ENCODE measurements at places on chromosomes 13 and 19.

DNA sequence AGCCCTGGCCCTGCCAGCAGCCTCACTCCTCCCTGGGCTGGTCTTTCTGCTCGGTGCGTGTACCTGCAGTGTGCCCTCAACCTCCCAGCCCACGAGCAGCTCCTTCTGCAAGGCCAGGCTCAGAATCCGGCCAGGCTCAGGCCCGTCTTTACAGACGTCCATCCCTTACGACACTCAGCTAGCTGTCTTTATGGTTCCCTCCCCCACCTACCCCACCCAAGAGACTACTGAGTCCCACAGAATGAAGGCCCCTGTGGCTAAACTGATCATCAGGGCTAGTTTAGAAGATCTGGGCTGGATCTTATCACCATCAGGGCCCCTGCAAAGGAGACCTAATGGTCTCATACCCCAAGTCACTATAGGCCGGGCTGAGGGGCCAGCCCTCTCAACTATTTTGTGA, 10.7 kb downstream of the TMEM150B start:
- no peak for DNase-seq

GRCh38 chr13:43309311-43309710, 285.9 kb downstream of the DNAJC15 start:
- no peak for DNase-seq

- DNase-seq: no peak
Measured at GRCh38 chr13:63954683-63955082, 2539.0 kb upstream of the PCDH20 start.

DNA sequence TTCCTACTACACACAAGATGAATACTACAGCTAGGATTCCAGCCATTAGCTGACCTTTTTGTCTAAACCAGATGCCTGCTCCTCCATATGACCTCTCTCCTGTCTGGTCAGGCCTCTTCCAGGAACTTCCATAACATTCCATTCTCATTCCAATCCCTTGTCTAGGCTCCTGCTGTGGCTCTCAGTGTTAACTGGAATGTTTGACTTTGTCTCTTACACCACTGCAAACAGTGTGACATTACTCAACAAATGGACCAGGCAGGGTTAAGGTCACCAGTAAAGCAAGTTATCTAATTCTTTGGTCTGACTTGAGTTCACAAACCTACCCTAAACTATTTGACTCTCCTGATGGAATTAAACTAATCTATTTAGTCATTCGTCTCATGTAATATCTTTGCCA, 2.1 kb upstream of the GPC6 start:
- DNase-seq: no peak

DNA sequence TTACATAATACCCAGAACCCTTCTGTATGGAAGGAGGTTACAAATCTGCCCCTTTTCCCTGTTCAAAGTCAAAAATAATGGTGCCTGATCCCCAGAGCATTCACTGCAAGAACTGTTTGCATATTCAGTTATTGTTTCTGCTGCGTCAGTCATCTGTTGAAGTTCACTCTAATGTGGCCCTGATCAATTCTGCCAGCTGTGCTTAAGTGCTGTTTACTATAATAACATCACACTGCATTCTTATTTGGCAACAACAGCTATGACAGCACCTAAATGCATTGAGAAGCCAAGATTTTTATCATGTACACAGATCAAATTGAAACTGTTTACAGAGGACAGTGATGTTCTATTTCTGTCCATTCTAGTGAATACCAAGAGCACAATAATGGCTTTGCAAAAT, 115.9 kb downstream of the DACH1 start:
- no peak for DNase-seq

DNA sequence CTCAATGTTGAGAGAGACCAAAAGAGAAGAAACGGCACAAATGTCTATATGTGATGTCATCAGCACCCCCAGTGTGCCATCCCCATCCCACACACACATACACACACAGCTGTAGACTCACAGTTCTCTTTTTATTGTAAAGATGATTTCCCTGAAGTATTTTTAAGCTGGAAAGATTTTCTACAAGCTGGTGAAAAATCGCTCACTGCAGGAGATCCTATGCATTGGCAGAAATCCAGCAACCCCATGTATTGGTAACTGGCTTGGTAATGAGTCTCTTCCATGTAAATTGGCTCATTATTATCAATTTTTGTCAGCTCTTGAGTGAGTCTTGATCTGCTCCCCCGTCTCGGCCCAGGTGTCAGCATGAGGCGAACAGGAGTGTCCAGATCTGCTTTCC, 107.1 kb upstream of the UQCRFS1 start:
- DNase-seq: no peak

DNA sequence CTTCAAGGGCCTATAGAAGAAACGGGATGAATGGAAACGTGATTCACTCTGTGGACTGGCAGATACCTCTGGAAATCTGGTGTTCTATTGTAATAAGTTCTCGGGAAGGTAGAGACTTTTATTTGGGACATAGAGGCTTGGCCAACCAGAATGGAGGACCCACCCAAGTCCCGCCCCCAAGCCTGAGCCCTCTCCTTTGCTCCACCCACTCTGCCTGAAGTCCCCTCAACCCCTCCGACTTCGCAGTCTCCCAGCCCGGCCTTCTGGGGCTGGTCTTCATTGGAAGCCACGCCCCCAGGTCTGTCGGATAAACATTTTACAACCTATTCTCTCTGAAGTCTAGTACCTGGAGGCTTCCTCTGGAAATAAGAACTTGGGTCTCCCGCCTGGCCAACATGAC, 16.9 kb downstream of the FBXL12 start:
- DNase-seq: no peak

DNA sequence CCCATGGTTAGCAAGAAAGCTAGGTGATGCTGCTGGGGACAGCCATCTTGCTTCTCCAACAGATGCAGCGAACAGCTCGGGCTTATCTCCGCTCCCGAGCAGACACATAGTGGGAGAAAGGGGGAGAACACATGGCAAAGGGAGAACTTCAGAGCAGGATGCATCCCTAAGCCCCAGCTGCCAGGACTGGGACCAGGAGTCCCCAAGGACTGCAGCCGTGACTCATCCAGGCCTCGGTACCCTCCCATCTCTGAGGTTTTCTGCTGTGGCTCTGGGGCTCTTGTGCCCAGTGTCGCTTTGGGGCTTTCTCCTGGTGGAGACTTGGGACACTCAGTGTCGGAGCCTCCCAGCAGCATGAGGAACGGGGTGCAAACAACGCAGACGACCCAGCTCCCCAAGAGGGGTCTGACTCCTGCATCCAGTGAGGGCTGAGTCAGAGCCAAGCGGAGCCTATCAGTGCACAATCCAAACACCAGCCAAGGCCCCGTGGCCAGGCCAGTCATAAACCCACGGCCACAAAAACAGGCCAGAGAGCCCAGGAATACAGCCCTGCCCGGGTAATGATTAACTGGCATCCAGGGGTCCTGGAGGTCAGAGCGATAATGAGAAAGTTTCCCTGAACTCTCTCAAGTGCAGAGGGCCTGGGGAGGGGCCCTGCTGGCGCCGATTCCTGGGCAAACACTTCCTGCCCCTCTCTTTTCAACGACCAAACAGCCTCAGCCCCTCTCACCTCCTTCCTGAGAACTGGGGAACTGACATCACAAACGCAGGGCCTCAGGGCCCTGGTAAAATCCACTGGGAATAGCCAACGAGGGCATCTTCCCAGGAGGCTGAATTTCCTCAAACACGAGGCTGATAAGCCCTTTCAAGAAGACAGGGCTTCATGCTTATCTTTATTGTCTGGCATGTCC, 202.9 kb downstream of the USP12 start:
- no peak for DNase-seq

- DNase-seq: peak; percentile 34
Measured at GRCh38 chr19:44951179-44952159, 3.7 kb upstream of the CLPTM1 start.

DNA sequence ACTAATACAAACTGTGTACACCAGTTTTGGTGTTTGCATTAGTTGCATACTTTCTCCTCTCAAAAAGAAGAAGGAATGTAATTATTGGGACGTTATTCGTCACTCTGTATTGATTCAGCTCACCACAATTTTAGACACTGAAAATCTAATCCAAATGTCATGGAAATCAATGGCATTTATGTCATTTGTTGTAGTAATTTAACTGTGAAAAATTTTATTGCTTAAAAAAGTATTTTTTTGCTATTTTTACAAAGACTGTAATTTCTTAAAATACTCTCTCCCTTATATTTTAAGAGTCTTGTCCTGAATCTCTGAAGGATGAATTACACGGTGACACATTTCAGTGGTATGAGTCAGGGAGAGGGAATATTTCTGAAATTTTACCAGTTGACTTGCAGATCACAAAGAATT, 2117.6 kb downstream of the PCDH9 start:
- no peak for DNase-seq

DNA sequence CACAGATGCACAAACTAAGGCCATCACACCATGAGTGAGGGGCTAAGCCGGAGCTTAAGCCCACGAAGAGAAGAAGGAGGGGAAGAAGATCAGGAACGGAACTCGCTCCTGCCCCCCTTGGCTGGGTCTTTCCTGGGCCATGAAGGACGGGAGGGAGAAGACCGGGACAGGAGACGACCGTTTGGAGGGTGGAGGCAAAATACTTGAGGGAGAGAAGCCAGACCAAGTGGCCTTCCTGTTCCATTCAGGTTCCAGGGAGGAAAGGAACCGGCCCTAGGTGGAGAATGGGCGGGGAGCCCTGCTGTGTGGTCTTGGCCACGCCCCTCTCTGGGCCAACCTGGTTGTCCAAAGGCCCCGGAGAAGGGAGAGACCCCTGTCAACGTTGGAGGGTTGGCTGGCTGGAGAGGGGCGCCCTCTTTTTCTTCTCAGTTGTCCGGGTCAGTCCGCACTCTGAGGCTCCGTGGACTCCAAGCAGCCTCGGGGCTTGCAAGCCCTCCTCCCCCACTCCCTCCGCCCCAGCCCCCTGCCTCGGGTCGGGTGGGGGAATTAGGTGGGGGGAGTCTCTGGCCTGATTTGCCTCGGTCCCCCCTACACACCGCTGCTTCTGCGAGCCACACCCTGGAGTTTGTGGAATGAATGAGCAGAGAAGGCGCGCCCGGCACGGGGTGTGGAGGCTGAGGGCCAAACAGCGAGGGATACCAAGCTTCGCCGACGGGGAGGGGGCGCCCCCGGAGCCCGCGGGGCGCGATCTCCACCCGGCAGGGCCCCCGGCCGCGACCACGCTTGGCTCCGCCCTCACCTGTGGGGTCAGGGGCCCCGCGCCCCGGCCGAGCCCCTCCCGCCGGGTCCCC, 757 bp downstream of the FBN3 start:
- no peak for DNase-seq

GRCh38 chr13:75855216-75855615, 219.1 kb downstream of the LMO7 start:
- no peak for DNase-seq

DNA sequence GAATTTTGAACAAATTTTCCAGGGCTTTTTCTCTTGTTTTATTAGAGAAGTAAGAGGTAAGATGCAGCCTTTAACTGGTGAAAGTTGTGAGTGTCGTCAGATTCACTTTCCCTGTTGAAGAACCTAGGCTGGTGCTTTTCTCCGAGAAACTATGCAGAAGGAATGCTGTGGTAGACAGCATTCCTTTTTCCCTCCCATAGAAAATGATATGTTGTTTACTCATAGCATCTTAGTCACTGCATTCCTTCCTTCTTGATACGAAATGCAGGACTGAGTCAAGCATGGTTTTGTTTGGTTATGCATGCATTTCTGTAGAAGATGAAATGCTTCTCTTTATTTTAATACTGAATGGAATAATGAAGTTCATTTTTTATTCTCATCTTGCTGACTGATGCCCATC, 3.4 kb downstream of the ITGBL1 start:
- no peak for DNase-seq

DNA sequence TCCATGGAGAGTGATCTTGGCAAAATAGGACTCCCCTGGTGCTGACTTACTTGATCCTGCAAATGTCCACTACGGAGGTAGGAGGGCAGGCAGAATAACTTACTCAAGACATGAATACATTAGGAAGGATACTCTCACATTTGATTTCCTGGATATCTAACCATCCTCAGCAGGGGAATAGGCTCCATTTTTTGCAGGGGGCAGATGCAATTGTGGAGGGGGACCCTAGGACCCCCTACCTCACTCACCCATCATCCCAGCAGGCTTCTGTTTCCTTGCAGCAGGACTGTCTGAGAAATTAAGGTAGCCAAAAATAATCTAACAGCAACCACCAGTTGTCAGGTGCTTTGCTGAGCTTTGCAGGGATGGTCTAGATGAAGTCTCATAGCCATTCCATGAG, 482.0 kb downstream of the ZNF536 start:
- no peak for DNase-seq

DNA sequence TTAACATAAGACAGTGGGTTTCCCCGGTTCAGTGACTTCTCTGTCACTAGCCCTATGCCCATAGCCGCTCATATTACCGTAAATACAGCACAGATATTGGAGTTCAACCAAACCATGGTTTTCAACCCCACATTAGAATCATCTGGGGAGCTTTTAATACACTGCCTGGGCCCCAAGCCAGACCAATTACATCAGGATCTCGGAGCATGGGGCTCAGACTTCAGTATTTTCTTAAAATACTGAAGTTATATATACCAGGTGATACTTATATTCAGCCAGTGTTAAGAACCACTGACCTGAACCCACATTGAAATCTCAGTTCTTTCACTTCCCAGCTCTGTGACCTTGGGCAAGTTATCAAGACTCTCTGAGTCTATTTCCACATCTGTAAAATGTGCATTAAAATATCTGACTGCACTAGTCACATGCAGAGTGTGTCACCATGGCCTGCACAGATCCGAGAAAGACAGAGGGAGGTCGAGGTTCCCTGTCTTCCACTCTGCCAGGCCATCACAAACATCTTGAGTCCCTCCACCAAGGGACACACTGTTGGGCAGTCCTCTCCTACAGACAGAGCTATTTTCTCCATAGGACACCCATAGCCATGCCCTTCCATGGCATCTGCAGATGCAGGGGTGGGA, 32.2 kb upstream of the IPO5 start:
- no peak for DNase-seq

- DNase-seq: no peak
Measured at GRCh38 chr19:6271251-6271650, 8.5 kb downstream of the MLLT1 start.

DNA sequence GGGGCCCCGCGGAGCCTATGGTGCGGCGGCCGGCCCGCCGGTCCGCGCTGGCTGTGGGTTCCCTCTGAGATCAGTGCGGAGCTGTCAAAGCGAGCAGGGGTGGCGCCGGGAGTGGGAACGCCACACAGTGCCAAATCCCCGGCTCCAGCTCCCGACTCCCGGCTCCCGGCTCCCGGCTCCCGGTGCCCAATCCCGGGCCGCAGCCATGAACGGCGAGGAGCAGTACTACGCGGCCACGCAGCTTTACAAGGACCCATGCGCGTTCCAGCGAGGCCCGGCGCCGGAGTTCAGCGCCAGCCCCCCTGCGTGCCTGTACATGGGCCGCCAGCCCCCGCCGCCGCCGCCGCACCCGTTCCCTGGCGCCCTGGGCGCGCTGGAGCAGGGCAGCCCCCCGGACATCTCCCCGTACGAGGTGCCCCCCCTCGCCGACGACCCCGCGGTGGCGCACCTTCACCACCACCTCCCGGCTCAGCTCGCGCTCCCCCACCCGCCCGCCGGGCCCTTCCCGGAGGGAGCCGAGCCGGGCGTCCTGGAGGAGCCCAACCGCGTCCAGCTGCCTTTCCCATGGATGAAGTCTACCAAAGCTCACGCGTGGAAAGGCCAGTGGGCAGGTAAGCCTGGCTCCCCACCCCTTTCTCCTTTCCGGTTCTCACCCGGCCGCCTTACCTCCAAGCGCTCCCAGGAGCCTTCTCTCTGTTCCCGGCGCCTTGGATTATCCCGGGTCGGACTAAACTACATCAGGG, at the start of gene PDX1:
Gene PDX1, plus strand, starts transcription at position 67 of the 743 bp plus-strand sequence. Its CDS starts 139 bp downstream, at position 206.
- no peak for DNase-seq

All from stimulated activated CD8-positive, alpha-beta memory T cell treated with anti-CD3 and anti-CD28 coated beads, Interleukin-2, amount 100 ng/mL, for 1 hour (primary cell).